Activated CD4-positive, alpha-beta T cell treated with anti-CD3 and anti-CD28 coated beads, Interleukin-10, Interleukin-2, amounts not matched to agents 100 ng/mL and 50 ng/mL, durations not matched to agents 16 hours and 8 hours (primary cell): ENCODE measurements at places on chromosomes 13 and 19.

DNA sequence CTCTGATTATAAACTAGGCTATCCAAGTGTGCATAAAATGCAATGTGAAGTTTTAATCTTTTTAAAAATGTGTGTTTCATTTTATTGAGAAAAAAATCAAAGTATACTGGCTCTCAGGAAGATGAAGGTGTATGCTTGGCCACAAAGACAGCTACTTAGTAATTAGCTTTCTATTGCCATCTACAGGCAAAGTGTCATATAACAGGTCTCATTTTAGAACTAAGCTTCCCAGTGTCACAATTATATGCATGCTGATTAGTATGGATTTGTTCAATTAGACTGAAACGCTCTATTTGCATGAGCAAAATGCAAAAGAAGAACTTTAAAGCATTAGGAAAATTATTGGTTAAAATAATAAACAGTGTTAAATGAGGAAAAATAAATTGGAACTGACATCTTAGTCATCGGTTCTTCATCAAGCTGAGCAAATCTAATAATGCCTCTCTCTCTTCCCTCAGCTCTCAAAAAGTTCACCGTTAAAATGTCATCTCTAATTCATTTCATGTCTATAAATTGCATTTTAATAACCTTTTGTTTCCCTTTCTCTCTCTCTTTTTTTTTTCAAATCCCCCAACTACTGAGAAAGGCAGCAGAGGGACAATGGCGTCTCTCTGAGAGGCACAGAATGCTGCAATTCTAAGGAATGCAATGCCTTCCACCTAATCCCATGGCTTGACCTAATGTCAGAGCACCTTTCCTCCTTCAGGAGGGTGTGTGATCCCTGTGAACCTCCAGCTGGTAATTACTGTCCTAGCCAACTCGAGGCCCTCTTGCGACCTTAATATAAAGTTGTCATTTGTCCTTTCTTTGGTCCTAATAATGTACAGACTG lies 313.1 kb upstream of the MAB21L1 start:
- peak; percentile 16 for DNase-seq

DNA sequence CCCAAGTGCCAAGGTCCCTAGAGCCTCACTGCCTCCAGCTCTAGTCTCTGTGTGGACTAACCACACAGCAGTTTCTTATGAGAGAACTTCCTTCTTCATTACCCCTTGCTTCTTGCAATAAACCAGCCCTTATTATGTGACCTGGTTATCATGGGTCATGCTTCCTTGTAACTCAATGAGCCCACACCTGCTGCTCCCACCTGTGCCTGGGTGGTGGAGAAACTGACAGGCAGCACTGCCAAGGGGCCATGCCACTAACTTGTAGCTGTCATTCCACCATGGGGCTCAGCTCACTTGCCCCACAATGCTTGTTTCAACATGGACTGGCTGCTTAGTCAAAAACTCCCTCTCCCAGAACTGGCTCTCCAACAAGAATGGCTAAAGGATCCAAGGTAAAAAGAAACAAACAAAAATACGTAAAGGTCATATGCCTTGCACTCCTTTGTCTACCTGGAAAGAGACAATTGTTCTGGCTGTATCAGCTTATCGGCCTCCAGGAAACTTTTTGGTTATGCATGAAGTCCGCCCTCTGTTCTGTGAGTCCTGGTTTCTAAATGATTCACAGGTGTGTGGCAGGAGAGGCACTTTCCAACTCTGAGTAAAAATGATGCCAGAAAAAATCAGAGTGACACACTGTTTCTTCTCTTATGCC lies 446.4 kb downstream of the COG6 start:
- DNase-seq: peak; percentile 91

DNA sequence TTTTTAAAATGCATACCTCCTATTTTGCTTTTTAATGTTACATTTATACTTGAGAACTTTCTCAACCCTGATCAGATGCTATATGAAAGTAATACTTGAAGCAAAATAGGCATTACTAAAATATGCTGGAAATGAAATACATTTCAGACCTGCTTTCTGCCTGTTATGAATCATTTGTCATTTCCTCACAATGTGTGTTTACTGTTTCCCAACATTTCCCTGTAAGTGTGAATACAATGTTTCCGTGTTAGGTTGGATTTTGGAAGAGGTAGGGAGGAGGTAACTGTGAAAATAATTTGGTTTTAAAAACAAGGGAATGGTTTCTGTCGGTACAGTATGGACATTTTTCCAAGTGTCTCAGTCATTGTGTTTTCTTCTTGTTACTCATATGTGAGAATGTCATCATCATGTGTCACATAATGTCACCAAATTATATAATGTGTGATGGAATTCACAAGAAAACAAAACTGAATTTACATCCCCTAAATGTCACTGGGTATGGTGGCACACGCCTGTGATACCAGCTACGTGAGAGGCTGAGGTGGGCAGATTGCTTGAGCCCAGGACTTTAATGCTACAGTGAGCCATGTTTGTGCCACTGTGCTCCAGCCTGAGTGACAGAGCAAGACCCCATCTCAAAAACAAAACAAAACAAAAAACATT lies 43.0 kb downstream of the ZAR1L start:
- peak; percentile 15 for DNase-seq

- no peak for DNase-seq
Measured at GRCh38 chr13:31201341-31202031, 1.7 kb downstream of the B3GLCT start.

- no peak for DNase-seq
Measured at GRCh38 chr19:12787458-12787857, 3.8 kb upstream of the JUNB start.

GRCh38 chr13:67437244-67437643 lies 207.1 kb upstream of the PCDH9 start:
- DNase-seq: no peak

DNA sequence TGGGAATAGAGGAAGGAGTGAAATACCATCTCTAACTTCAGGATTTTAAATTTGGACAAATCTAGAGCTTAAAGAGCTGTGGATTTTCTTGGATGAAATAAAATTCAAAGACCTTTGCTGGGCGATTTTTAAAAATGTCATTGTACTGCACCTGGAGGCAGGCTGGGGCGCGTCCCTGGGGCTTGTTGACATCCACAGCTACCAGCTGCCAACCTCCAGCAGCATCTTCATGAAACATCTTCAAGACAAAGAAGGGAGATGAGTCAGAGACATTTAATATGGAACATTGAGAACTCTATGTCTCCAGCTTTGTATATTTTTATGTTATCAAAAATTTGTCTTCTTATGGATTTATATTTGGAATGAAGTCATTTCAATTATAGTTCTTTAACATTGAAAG lies 132.5 kb downstream of the NALCN start:
- no peak for DNase-seq

DNA sequence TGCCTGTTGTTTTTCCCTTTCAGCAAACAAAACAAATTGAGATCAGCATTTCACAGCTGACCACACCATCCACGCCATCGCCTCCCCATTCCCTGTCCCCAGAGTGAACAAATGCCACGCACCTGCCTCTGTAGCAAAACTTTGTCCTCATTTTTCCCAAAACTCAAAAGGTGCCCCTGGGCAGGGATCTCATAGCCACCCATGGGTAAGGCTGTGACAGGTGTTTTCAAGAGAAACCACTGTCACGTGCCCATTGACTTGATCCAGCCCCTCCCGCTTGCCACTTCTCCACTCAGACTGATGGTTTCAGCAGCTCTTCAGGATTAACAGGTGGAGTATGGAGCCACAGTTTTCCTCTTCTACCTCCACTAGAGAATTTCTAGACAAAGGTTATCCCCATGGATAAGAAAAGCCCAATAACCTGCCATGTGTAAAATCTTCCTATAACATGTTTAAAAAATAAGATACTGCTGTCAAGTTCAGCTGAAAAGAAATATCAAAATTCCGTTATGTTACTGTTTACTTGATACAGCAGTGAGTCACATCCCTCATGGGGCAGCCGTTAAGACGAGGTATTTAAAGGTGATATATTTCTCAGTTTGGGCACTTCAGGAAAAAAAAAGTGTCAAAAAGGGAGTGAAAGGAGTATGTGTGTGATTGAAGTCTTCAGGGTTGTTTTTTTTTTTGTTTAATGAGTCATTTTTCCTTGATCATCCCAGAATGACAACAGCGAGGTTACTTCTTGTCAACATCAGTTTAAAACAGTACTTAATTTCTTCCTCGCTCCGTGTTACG lies 63.5 kb upstream of the GPR183 start:
- peak; percentile 71 for DNase-seq

GRCh38 chr13:102373221-102373620 lies 28.6 kb downstream of the FGF14 start:
- no peak for DNase-seq

- no peak for DNase-seq
Measured at GRCh38 chr13:30818323-30818960, 83.1 kb downstream of the ALOX5AP start.

DNA sequence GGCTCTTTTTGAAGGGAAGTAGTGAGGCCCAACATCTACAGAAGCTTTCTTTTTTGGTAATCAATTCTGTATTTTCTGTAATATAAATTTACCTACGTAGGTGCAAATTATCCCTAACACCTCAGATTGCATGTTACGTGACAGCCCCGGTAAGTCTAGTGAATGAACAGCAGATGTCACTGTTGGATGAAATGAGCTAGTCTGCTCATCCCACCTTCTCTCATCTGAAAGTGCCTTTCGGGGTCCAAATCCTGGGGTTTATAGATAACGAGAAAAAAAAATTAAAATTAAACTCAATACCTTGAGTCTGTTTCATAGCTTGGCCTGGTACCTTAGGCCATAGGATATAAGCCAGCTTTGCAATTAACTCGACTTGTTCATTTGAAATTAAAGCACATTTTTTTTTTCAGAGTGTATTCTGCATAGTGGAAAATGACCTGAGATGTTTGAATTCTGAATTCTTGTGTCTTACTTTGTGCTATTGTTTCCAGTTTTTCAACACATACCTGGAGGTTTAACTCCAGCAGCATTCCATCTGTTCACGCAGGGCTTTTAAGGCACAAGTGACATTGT lies 548.2 kb downstream of the GPC5 start:
- no peak for DNase-seq

- peak; percentile 84 for DNase-seq
Measured at GRCh38 chr19:14090509-14091080, at the start of gene SAMD1. Gene SAMD1, minus strand, starts transcription at chr19:14090751.
